ENCODE measurements at places on chromosomes 16 and 17.

- DNase-seq, result no peak
Measured at GRCh38 chr16:72199761-72200337, 27.9 kb upstream of the PMFBP1 start.

DNA sequence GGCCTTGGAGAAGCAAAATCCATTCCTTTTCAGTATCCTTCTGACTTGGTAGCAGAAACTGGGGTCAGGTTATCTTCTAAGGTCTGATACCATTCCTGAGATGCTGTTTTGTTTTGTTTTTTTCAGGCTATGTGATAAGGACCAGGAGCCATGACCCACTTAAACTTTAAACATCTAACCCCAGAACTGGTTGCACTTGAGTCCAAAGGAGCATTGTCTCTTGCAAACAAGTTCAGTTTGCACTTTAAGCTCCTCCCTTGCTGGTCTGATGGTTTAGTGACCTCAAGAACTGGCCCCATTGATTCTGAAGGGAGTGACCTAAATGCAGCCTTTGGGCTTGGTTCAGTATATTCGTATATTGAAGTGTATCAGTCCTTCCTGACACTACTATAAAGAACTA lies 75.2 kb downstream of the ERCC4 start:
- DNase-seq, result no peak

DNA sequence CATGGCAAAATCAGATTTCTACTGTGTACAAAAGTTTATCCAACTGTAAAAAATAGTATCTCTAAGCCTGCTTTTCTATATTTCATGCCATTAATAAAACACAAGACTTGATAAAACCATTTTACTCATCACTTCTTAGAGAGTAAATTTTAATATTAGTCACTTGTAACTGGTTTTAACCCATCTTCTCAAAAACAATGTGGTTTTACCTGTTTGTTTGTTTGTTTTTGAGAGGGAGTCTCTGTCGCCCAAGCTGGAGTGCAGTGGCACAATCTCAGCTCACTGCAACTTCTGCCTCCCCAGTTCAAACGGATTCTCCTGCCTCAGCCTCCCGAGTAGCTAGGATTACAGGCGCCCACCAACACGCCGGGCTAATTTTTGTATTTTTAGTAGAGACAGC lies 32.1 kb downstream of the UBE2G1 start:
- DNase-seq, result no peak

GRCh38 chr16:50617646-50618184 lies 63.4 kb downstream of the SNX20 start:
- no peak for DNase-seq

DNA sequence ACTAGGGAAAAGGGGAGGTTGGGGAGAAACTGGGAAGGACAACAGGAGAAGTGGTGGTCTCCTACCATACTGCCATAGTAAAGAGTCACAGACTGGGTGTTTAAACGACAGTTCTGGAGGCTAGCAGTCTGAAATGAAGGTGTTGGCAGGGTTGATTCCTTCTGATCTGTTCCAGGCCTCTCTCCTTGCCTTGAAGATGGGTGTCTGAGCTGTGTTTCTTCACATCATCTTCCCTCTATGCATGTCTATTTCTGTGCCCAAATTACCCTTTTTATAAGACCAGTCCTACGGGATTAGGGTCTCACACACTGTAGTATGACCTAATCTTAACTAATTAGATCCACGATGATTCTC lies 79.8 kb upstream of the TMEM97 start:
- DNase-seq, result no peak

- DNase-seq, result peak; percentile 32
Measured at GRCh38 chr17:48457080-48457836, 27.2 kb upstream of the SKAP1 start.

- DNase-seq, result no peak
Measured at GRCh38 chr17:58507123-58507634, 7.3 kb downstream of the MTMR4 start.

DNA sequence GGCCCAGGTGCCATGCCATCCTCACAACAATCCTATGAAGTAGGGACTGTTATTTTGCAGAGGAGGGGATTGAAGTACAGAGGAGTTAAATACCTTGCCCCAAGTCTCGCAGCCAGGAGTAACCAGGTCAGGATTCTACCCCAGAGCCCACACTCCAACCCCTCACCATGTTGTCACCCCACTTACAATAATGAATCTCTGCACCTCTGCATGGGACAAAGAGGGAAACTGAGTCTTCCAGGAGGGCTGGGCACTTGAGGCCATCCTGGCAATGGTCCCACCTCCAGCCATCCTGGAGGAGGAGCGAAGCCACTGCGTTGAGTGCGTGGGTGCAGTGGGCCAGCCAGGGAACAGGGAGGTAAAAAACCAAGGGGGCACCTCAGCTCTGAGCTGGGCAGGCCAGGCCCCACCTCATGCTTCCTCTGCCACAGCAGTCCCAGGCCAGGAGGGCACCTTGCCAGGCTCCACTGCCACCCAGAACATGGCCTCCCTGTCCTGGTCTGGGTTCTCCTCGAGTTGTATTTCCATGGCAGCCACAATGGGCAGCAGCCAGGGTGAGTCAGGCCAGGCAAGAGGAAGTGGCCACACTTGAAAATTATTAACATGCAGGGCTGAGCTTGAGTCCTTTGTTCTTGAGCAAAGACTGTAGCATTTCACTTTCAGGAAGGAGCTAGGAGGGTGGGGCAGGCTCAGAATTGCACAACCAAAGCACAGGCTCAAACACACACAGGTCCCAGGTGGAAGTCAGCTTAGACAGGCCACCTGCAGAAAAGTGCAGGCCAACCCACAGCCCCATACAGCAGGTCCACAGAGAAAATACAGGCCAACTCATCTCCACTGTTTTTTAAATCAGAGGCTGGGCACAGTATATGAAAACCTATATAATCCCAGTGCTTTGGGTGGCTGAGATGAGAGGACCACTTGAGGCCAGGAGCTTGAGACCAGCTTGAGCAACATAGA lies 52.1 kb downstream of the CUEDC1 start:
- DNase-seq, result peak; percentile 49

DNA sequence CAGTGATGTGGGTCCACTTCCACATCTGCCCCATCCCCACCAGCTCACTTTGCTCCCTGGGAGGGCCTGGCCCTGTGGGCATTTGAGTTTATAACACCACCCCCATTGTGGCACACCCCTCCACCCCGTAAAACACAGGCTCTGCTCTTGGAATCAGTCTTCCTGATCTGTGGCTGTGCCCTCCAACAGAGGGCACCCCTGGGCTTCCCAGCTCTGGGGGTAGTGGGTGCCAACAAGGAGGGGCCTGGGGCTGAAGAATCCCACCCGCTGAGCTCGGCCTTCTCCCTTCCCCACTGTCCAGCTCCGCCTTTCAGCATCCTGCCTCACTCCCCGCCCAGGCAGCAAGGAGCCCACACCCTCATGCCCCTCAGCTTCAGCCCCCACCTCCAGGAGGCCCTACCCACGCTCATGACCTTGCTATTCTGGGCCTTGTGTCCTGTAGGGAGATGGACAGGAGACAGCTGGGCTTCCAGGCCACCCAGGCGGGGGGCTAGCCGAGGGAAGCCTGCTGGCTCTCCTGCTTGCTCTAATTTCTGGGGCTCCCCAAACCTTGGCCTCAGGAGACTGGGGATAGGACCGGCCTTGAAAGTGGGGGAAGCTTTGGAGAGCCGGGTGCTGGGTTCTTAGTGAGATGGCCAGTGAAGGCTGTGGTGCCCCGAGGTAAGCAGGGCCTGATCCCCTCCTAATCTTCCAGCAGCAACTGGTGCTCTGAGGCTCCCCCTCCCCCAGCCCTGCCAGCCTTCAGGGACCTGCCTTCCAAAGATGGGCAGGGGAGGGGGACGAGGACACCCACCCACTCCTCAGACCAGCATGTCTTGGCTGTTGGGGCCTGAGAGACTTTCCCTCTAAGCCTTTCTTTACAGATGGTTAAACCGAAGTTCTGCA lies 2.9 kb upstream of the ATP2A1 start:
- no peak for DNase-seq

GRCh38 chr16:57048095-57048494 lies 44.3 kb upstream of the CPNE2 start:
- DNase-seq, result no peak

- DNase-seq, result no peak
Measured at GRCh38 chr16:27721531-27722181, 171.7 kb downstream of the KATNIP start.

DNA sequence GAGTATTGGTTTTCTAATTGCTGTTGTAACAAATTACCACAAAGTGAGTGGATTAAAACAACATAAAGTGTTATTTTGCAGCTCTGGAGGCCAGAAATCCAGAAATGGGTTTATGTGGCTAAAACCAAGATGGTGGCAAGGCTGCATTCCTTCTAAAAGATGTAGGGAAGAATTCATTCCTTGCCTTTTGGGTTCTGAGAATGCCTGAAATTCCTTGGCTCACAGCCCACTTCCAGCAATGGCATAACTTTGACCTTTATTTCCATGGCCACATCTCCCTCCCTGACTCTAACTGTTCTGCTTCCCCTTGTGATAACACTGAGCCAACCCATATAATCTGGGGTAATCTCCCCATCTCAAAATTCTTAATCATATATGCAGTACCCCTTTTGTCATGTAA lies 269.6 kb upstream of the RPL38 start:
- no peak for DNase-seq

DNA sequence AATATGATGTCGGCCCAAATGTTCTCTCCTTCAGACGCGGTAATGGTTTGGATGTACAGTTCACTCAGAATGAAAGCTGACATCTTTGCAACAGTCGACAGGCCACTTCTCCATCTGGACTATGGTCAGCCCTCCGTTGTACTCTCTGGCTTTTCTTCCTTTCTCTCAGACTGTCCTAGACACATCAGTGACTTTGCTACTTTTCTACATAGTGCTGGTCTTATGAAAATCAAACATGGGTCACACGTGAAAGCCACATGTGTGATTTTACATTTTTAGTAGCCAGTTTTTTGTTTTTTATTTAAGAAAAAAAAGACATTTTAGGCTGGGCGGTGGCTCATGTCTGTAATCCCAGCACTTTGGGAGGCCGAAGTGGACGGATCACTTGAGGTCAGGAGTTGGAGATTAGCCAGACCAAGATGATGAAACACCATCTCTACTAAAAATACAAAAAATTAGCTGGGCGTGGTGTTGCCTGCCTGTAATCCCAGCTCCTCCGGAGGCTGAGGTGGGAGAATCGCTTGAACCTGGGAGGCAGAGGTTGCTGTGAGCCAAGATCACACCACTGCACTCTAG lies 644.1 kb downstream of the KCNJ2 start:
- DNase-seq, result no peak

DNA sequence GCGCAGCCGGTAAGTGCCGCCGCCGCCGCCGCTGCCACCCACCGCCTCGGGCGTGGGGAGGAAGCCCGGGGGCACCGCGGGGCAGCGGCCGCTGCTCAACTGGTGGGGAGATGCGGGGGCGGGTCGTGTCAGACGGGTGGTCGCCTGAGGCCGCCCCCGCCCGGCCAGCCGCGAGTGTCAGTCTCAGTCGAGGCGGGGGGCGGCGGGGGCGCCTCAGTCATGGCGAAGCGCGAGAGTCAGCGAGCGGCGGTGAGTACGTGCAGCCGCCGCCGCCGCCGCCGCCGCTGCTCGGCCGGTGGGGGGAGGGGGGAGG lies 76.2 kb downstream of the CHD9 start:
- no peak for DNase-seq

GRCh38 chr17:48576479-48577309 lies 1.5 kb downstream of the HOXB4 start:
- no peak for DNase-seq

DNA sequence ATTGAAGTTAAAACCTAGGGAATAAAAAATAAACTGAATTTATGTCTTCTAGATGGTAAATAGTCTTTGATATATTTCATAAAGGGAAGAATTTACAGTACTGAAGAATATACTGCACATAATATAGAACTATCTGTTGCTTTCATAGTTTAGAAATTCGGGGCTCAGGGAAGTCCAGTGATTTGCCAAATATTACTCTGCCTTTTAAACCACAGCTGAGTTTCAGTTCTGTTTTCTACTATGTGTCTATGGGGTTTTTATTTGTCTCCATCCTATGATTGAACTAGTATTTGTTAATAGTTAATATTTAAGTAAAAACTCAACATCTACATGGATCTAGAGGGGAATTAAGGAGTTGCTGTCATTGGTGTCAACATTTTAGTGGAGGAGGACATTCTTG lies 715.0 kb upstream of the CDH8 start:
- no peak for DNase-seq

DNA sequence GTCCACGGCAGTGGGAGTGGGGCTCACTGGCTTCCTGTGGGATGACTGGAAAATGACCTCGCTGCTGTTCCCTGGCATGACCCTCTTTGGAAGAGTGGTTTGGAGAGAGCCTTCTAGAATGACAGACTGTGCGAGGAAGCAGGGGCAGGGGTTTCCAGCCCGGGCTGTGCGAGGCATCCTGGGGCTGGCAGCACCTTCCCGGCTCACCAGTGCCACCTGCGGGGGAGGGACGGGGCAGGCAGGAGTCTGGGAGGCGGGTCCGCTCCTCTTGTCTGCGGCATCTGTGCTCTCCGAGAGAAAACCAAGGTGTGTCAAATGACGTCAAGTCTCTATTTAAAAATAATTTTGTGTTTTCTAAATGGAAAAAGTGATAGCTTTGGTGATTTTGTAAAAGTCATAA lies 7.8 kb upstream of the RNF213 start:
- DNase-seq, result no peak

GRCh38 chr17:80109713-80110446 lies 8.5 kb downstream of the GAA start:
- DNase-seq, result no peak

DNA sequence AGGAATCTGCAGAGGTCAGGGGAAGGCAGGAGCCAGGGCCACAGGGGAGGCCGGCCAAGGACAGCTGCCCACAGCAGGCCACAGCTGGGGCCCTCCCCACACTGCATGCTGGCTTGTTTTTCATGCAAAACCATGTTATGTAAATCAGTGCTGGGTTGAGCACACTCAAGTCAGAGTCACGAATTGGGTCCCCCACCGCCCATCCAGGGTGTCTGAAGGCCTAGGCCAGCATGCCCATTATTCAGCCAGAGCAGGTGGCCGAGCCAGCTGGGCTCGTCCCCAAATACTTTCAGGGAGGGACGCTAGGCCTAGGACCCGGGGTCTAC lies 51.2 kb upstream of the TOB1 start:
- DNase-seq, result no peak

- no peak for DNase-seq
Measured at GRCh38 chr17:20981046-20981920, 61.5 kb downstream of the USP22 start.

GRCh38 chr17:74474043-74474792 lies 7.8 kb downstream of the CD300A start:
- no peak for DNase-seq

DNA sequence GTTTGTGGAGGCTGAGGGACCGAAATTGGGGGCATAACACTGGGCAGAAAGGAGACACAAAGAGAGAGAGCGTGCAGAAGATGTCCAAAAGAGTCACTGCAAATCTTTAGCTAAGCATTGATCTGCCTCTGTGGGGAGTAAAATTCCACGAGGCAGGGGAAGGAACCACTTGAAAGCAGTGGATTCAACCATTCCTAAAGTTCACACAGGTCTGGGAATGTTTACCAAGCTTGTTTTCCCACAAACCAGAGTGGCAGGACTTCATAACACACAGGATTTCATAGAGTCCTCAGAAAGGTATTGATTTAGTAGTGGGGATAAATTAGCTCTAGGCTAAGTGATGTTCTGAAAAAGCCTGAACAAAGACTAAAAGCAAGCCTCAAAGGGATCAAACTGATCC lies 66.1 kb upstream of the RPL38 start:
- no peak for DNase-seq

Measured in NCI-H2081 treated with DMSO at 0.1 percent for 48 hours (cell line).